OCI-M1 (cell line): ENCODE measurements at places on chromosomes 2 and 18.

GRCh38 chr2:150387586-150388288 is 99.7 kb downstream of the RND3 start:
- DNase-seq: no peak

DNA sequence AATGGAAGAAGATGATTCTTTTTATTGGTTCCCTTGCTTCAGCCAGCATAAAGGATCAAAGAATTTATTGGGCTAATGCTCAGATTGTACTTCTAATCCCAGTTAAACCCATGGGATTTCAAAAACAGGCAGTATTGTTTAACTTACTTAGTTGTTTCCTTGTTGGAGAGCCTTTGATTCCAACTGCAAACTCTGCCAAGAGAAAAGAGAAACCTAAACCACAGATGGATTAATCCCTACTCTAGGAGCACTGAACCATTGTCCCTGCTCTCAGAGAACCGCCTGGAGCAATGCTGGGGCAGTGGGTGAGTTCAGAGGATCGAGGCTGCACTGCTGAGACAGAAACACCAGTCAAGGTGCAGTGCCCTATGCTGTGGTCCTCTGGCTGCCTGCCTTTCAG is 44.9 kb upstream of the SIGLEC15 start:
- no peak for DNase-seq

DNA sequence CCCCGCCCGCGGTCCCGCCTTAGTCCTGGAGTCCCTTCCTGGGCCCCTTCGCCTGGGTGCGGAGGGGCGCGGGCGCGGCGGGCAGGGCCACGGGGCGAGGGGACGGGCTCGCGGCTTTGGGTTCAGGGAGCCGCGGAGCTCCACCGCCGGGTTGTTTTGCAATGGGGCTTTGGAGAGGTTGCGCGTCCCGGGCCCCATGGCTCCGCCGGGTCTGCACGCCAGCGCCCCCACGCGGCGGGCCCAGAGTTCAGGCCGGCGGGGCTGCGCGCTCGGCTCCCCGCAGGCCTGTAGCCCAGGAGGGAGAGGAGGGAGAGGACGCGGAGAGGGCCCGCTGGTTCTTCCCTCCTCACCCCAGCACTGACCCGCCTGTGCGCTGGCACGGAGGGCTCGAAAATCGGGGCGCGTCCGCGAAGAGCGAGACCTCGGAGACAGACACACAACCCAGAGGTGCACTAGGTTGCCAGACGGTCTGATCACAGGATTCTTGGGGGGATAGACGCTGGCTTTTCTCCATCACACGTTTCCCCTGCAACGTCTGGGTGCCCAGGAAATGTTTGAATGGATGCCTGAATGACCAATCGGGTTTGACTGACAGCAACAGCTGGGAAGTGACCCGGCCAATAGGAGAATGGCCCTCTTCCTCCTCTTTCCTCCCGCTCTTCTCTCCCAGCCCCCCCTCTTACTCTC is 4.9 kb upstream of the SIX2 start:
- DNase-seq: no peak

DNA sequence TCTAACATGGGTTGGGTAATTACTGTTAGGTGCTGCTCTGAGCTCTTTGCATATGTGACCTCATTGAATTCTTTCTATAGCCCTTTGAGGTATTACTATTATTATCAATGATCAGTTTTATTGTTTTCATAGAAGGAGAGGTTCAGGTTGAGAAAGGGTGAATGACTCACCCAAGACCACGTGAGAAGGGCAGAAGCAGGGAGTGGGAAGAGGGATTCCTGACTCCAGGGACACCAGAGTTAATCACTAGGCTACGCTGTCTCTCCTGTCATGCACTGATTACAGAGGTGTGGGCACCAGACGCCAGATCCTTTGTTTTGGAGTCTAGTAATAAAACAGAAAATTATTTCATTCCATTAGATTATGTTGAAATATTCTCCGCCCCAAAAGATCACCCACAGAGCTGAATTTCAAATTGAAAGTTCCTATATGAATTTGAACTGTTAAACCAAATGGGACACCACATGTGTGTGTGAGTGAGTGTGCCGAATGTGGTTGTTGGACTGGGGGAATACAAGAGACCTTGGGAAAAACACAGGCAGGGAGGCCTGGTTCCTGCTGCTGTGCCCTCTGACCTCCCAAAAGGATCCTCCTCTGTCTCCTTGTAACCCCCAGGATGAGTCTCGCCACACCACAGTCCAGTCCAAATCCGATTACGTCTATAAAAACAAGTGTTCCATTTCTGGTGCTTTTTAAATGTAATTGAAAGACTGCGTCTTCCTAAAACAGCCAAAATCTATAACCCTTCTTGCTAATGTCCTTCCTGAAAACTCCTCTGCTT is 215.4 kb downstream of the ZNF521 start:
- DNase-seq: no peak

- DNase-seq: no peak
Observed at GRCh38 chr2:200595913-200596312, 10.1 kb downstream of the AOX1 start.

GRCh38 chr2:623130-623922 is 53.9 kb downstream of the TMEM18 start:
- no peak for DNase-seq

- DNase-seq: peak; percentile 49
Observed at GRCh38 chr2:25030702-25031101, 11.2 kb upstream of the EFR3B start.

GRCh38 chr2:176455816-176456291 is 186.6 kb downstream of the MTX2 start:
- DNase-seq: no peak

DNA sequence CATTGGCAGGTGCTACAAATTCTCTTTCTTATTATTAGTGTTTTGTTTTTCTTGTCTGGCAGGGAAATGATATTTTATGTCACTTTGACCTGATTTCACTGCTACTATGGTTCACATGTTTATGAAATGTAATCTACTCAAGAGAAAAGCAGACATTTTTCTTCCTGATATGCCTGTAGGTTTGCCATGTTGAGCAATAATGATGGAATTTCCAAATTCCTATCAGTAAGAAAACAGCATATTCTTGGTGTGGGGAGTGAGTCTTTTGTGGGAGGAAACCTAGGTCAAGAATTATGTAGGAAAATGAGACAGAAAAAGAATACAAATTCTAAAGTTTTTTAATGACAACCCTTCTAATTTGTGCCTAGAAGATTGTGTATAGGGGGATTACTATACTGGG is 356.4 kb downstream of the SLC4A3 start:
- DNase-seq: no peak

DNA sequence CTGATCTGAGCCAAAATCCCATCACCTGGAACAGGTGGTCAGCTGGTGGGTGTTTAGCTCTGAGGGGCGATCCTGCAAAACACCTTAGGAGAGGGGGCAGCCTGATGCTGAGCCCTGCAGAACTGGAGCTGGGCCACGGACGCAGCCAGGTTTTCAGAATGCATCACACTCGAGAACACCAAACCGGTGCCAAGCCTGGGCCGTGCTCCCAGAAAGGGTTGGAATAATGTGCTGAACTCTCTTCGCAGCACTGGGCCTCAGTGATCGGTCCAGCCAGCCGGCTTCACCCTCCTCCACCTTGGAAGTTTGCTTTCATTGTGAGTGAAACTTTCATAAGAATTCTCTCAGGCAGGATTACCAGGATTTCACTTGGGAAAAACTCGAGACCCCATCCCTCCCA is 56.5 kb upstream of the TTC39C start:
- no peak for DNase-seq
